Suppressor macrophage (primary cell): ENCODE measurements at places on chromosomes 5 and 9.

- peak; percentile 73 for DNase-seq
Measured at GRCh38 chr5:11719888-11720481, 184.3 kb downstream of the CTNND2 start.

DNA sequence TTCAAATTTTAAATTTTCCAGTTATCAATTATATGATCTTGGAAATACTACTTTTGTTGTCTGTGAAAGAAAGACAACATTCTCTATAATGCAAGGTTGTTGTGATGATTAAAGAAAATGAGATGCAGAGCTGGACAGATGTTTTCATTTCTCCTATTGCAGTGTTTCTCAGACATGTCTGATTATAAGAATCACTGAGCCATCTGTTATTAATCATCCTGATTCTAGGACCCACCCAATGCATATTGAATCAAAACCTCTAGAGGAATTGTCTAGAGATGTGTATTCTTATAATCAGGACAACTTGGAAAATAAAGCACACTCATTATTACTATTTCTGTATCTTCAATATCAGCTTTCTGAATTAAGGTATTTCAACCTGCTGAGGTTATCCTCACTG, 121.1 kb upstream of the ASTN2 start:
- no peak for DNase-seq

- no peak for DNase-seq
Measured at GRCh38 chr5:98780390-98780789, 6.9 kb downstream of the RGMB start.

GRCh38 chr5:111984044-111984443, 227.1 kb upstream of the NREP start:
- DNase-seq = peak; percentile 49

DNA sequence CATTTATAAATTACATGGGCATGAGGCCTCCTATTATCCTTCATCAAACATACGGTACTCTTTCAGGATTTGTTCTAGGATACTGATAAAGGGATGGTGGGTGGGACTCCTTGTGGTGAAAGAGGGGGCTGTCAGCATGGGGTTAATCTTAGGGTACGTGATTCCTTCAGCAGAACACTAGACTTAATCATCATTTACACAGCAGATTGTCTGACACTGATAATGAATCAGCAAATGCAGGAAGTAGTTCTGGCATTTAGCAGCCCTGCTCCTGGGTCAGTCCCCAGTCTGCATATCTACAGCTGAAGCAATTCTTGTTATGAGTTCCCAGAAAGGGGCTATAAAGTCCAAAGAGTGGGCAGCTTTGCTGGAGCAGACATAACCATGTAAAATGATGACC, 384.6 kb downstream of the SPOCK1 start:
- DNase-seq = no peak

- no peak for DNase-seq
Measured at GRCh38 chr5:132053483-132053882, 7.0 kb upstream of the IL3 start.

GRCh38 chr5:179762079-179762780, 29.6 kb downstream of the MAML1 start:
- peak; percentile 69 for DNase-seq

- DNase-seq = no peak
Measured at GRCh38 chr5:141155540-141156374, 5.9 kb downstream of the PCDHB6 start.

DNA sequence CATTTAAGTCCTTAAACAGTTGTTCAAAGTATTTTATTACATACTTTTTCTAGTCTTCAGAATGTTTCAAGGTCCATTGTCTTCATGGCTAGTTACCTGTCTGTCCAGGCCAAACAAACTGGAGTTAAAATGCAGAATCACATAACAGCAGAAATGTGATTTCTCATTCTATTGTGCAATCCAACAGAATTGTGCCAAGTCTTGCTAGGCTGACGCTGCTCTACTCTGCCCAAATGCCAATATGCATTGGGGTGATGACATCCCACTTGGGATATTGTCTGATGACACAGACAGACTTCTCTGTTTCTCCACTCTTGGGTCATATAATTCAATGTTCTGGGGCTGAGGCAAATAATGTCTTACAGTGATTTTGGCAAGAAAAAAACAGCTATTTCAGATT, 5.2 kb upstream of the SLC22A5 start:
- DNase-seq = peak; percentile 93

- DNase-seq = no peak
Measured at GRCh38 chr5:43113546-43113945, 7.2 kb upstream of the ZNF131 start.

- DNase-seq = no peak
Measured at GRCh38 chr5:154817815-154818214, 32.6 kb downstream of the FAXDC2 start.

DNA sequence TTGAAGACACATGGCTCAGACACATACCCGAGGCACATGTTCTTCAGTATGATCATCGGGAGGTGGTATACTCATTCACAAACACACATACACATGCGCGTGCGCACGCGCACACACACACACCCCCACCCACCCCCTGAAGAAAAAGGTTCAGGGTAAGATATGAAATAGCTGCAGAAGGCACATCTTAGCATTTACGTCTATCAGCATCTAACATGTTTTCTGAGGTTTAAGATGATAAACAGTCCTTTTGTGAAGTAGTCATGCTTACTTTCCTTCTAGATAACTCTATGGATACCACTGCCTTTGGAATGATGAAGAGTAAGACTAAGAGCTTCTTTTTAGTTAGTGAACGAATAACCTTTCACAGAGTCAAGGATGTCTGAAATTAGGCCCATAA, 105.1 kb upstream of the GNA14 start:
- no peak for DNase-seq

DNA sequence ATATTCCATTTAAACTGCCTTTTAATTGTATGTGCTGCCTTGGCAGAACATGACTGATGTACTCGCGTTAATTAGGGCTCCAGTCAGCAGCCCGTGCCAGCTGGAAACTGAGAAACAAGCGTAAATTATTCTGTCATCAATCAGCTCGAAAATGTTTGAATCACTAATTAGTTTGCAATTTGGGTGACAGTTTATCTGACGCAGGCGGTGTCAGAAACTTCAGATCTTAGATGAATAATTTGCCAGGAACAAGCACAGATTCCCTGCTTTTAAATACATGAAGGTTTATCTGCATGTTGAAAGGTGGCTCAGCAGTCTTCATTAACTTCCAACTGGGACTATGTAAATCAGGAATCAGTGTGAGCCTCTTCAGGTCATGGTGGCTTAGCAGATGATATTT, 176.0 kb upstream of the TLE4 start:
- no peak for DNase-seq
